Muscle of back (tissue), 13 donors: ENCODE measurements at places on chromosomes 11 and 22.

- no peak for DNase-seq
Measured at GRCh38 chr11:36095716-36096115, 151.9 kb downstream of the LDLRAD3 start.

DNA sequence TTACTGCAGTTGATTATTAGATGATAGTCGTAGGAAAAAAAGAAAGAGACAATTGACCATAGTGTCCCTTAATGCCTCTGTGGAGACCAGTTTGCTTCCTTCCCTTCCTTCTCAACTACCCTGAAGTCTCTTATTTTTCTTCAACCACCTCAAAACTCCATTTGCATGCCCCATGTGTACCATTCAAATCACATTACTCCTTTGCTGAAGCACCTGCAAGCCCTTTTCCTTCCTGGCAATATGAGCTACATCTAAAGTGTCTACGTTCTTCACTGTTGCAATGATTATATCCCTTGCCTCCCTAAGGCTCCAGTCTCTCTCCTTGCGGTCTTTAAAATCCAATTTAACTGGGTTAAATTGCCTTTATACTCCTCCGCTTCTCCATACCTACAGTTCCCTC is 867.4 kb upstream of the API5 start:
- no peak for DNase-seq

GRCh38 chr22:49621601-49622210 is 206.0 kb downstream of the BRD1 start:
- no peak for DNase-seq

DNA sequence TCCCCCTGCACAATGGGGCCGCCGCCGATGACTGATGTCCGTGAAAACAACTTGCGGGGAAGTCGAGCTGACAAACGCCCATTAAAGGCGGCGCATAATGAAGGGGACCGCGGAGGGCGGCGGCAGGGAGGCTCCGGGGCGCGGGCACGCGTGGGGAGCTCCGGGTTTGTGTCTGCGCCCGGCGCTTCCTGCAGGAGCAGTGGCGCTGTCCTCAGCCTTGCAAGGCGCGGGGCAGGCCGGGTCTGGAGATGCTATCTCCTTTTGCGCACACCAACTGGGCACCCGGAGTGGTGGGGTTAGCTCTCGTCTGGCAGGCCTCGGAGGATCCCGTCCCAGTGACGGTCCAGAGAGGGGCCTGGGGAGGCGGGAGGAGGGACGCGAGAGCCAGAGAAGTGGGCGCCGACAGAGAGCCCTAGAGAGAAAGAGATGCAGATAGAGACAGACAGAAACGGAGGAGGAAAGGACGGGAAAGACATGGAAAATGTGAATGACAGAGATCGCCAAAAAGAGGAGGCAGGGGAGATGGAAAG is 390 bp upstream of the FGF3 start:
- no peak for DNase-seq

- no peak for DNase-seq
Measured at GRCh38 chr22:31585161-31585859, 76.7 kb downstream of the PISD start.

- no peak for DNase-seq
Measured at GRCh38 chr11:109770323-109770722, 322.9 kb upstream of the ZC3H12C start.
